Left colon (tissue), 2 donors: ENCODE measurements at places on chromosomes 12 and 14.

DNA sequence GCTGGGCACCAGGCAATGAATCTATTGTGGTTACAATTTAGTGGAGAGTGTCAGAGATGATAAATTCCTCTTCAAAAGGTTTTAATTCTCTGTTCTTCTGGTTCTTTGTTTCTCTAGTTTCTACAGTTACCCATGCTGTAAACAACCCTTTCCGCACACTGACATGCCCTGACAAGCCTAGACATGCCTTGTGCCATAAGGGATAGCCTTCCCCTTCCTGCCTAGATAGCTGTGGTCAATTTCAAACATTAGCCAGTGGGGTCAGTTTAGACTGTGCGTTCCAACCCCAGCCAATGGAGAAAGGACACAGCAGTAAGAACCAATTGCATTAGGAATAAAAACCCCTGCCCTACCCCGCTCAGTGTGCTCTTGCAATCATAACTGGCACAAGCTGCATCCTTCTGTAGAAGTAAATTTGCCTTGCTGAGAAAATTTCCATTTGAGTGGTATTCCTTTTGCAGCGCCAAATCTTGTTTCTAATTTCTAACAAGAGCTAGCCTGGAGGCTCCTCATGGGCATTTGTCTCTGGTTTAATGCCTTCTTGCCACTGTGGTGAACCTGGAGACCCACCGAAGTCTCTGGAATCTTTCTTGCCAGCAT, 6.4 kb downstream of the EDDM3A start:
- no peak for DNase-seq

DNA sequence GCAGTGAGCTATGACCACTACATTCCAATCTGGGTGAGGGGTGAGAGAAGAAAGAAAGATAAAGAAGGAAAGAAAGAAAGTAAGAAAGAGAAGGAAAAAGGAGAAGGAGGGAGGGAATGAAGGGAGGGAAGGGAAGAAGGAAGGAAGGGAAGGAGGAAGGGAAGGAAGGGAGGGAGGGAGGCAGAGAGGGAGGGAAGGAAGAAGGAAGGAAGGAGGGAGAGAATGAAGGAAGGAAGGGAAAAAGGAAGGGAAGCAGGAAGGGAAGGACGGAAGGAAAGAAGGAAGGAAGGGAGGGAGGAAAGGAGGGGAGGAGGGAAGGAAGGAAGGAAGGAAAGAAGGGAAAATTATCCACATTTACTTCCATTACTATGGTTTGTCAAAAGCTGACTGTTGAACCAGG, 39.4 kb upstream of the HOXC13 start:
- no peak for DNase-seq

DNA sequence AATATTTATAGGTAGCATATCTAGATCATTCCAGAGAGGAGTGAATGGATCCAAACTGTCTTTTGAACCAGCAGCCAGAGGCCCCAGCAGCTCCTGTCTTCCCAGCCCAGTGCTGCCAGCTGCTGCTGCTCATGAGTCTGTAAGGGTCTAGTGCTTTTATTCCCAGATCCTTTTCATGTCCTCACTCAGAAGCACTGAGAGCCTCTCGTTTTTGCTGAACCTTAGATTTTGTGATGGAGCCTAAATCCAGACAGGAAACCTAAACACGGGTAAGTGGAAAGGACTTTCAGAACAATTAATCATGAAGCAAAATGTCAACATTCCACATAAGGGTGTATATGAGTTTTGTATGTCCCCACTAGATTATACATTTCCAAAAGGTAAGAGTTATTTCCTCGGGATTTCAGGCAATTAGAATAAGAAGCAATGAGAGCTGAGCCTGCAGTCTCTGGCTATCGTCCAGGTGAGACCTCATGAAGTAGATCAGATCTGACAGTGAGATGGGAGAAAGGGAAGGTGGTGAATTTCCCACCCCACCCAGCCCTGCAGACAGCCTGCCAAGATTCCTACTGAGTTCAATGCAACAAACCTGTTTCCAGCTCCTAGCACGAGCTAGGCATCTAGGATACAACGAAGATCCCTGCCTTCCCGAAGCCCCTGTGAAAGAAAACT, 84.4 kb downstream of the NINJ2 start:
- no peak for DNase-seq

GRCh38 chr12:6226679-6227051, 26.5 kb downstream of the CD9 start:
- peak; percentile 77 for DNase-seq

GRCh38 chr12:57629897-57630471, 3.0 kb downstream of the B4GALNT1 start:
- no peak for DNase-seq

- DNase-seq: no peak
Measured at GRCh38 chr12:105272814-105273416, 36.9 kb upstream of the APPL2 start.

DNA sequence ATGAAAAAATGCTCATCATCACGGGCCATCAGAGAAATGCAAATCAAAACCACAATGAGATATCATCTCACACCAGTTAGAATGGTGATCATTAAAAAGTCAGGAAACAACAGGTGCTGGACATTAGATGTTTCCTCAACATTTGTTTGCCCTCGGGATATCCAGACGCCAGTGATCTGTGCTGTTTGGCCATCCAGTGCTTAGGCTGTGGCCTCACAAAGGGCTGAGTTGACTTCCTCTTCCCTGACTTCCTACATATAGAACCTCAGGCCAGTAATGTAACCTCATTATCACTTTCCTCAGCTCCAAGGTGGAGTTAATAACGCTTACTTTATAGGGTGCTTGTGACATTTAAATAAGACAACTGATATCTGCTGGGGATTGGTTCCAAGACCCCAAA, 51.8 kb downstream of the SLC15A5 start:
- DNase-seq: no peak

GRCh38 chr14:60720962-60721325, 3.2 kb downstream of the SIX4 start:
- no peak for DNase-seq

- DNase-seq: no peak
Measured at GRCh38 chr14:79328863-79329262, 882.4 kb downstream of the DIO2 start.

GRCh38 chr12:111488271-111488670, 82.5 kb downstream of the SH2B3 start:
- no peak for DNase-seq

DNA sequence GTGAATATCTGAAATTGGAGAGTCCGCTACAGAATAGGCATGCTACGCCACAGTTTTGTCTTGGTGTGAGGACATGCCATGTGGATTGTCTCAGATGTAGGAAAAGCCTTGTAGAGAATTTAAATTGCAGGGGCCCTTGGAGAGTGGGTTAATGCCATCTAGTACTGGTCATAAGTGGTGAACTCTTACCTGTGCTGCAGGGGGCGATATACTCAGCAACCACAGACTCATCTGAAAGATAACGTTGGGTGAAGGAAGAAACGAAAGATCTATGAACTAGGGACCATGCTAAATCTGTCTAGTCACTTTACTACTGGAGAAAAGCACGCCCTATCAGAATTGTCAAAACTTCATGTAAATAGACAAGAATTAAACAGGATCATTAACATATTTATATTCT, 33.7 kb upstream of the A2M start:
- DNase-seq: no peak

- DNase-seq: no peak
Measured at GRCh38 chr14:69768873-69769272, 1.9 kb downstream of the SRSF5 start.

- DNase-seq: no peak
Measured at GRCh38 chr14:49953196-49953595, 60.3 kb downstream of the ARF6 start.

DNA sequence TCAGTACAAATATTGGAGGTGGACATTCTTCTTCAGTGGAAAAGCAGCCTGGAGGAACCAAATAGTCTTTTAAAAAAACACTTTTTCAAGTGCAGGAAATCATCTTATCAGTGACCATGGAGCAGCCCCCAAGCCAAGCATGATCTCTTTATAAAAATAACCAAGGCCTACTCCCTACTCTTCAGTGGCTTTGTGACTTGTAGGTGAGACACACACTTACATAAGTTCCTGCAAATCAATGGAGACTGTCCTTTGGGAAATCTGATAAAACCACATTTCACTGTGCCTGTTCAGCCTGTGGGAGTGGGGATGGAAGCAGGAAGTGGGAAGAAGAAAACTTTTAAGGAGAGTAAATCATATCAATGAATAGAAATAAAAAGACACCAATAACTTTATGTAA, 56.3 kb downstream of the MBIP start:
- no peak for DNase-seq

DNA sequence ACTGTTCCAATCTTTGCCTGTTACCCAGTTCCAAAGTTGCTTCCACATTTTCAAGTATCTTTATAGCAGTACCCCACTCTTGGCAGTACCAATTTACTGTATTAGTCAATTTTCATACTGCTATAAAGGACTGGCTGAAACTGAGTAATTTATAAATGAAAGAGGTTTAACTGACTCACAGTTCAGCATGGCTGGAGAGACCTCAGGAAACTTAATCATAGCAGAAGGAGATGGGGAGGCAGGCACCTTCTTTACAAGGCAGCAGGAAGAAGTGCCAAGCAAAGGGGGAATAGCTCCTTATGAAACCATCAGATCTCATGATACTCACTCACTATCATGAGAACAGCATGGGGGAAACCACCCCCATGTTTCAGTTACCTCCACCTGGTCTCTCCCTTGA, 215.0 kb downstream of the SNAPC1 start:
- DNase-seq: no peak

DNA sequence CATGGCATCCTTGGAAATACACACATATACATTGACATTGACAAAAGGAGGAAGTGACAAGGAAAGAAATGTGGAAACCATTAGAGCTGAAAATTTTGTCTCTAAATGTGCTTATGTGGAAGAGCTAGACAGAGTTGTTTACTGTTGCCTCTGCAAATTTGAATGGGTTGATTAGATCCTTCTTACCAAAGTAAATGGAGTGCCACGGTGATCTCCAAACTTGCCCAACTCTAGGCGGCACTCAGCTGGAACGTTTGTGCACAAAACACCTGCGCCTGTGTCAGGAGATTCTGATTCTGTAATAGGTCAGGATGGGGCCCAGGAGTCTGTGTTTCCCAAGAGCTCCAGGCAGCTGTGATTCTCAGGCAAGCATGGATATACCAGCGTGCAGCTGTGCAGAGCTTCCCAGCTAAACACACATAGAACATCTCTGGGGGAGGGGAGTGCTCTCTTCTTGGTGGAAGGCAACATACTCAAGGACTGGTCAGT, 77.8 kb upstream of the BDKRB2 start:
- DNase-seq: no peak
